ENCODE measurements at places on chromosomes 12 and 14.

DNA sequence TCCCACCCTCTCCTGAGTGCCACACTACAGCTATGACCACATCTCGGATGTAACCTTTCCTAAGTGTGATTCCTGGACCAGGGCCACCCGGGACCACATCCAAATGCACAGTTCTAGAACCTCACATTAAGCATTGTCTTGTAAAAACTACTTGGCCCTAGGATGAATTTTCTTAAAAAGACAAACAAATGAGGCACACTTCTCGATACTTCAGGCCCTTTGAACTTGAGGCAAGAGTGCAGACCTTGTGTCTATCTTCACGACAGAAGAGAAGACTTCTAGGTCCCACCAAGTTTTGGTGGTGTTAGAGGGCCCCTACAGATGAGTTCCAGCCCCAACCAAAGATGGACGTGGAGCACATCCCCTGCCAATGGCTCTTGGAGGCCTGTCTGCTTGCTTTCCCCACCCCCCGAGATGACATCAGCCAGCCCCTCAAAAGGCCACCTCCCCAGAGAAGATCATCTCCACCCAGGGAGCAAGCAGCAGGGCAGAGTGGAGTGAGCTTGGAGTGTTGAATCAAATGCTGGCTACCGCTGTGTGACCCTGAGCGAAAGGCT is 9.3 kb downstream of the ISCU start:
- DNase-seq: no peak

- no peak for DNase-seq
Observed at GRCh38 chr14:86902176-86902950, 1090.6 kb downstream of the GALC start.

- DNase-seq: no peak
Observed at GRCh38 chr14:50786751-50787464, 44.1 kb downstream of the NIN start.

DNA sequence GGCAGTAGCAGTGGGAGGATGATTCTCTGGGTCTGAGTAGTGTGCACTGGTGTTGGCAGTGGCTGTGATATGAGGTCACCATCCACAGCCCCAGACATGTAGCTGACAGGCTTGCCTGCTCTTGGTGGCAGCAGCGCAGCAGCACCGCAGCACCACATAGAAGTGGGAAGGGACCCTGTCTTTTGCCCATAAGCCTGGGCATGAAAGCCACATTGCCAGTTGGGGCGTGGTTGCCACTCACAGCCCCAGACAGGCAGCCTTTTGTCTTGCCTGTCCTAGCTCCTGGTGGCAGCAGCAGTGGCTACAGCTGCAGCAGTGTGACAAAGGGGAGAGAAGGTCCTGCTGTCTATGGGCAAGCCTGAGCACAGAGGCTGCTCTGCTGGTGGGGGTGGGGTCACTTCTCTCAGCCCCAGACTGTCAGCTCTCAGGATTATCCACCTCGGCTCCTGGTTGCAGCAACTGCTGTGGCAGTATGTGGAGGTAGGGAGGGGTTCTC is 71.5 kb downstream of the BRMS1L start:
- DNase-seq: no peak

GRCh38 chr12:13044906-13045299 is 722 bp downstream of the FAM234B start:
- DNase-seq: no peak

DNA sequence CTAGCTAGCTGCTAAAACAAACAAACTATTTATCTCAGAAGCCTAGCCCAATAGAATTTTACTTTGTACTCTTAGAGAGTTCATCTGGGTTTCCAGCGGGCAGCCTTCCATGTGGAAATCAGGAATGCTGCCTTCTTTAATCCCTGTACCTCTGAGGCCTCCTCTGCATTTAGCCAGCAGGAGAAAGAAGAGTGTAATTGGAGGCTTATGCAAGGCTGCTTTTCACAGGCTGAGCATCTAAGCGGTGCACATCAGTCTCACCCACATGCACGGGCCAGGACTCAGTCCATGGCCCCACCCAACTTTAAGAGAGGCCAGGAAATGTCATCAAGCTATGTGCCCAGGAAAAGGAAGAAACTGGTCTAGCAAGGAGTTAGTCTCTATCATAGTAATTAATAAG is 14.0 kb upstream of the PTGDR start:
- no peak for DNase-seq

- no peak for DNase-seq
Observed at GRCh38 chr12:77999074-77999715, 168.5 kb downstream of the NAV3 start.

- DNase-seq: no peak
Observed at GRCh38 chr12:100199023-100199346, 1.6 kb upstream of the ACTR6 start.

GRCh38 chr12:48390026-48390425 is 39.3 kb upstream of the ZNF641 start:
- no peak for DNase-seq
